ENCODE measurements at places on chromosomes 7 and 10.

DNA sequence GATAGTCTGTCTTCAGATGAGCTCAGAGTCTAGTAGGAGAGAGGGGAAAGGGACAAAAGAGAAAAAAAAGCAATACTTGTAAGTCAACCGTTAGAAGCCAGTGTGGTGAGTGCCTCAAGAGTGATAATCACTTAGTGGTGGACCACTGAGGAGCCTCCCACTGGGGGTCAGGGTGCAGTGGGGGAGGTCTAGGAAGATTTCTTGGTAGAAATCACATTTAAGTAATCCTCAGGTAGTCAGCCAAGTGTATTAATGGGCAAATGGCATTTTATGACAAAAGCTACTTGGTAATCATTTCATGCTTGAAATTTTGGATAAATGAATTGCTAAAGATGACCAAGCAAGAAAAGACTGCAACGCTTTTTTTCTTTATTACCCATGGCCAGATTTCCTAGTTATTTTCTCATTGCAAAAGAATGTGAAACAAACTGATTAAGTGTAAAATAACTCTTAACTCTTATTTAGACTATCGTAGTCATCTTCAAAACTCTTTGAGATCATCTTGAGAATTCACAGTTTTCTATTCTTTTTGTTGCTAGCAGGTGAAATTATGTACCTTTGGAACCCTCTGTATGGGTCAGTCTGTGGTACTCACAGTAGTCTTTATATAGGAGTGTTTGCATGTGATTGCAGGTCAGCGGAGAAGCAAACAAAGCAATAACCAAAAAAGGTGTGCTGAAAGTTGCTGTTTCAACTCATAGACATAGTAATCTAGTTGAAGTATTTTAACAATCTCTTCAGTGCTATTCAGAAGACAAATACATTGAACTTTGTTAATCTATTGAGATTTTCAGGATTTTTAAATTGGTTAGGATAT, 63.9 kb downstream of the PPP1R9A start:
- DNase-seq, result no peak

DNA sequence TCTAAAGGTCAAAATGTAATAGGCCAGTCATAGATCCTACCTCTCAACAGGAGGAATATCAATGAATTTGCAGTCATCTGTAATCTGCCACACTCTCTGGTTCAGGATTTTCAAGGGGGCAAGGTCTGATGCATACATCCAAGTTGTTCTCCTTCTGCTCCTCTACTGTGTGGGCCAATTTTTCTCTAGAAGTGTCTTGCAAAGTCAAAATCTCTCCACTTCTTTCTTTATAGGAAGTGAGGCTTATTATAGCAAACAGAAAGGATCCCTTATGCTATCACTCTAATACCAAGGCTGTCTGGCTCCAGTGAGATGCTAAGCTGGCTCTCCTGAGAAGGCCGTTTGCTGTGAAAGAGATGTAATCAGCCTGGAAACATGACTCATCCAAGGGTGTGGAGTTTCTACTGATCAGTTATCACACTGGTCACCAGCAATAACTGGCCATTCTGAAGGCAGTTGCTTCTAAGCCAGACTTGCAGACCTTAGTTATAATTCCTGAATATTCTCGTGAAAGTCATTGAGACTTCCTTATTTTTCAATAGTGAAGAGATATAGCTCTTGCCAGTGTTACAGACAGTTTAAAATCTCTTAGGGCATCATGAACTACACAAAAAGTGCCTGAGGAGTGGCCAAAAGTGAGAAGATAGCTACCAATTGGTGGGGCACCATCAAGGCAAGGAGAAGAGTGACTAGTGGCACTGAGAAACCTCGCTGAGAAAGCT, 43.2 kb upstream of the LRGUK start:
- DNase-seq, result no peak

DNA sequence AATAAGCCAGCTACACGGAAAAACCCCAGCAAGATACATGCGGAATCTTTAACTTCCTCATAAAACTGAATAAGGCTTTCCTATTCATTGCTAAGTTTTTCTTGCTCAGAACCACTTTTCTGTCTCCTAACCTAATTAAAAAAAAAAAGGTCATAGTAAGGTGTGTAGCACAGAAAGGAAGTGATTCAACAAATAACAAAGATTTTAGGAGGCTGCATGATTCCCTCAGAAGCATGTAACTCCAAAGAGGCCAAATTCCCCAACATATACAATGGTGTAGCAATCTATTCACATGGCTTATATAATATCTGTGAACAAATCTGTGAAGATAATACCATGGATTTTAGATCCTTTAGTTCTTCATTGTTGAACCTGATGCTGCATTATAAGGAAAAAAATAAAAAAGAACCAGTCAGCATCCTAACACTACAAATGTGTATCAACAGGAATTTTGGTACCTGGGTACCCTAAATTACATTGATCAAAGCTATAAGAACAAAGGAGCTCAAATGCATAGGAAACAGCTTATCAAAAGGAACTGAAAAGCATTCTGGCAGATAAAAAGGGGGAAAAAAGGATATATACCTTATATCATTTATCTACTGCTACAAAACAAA, 63.8 kb downstream of the IMMP2L start:
- DNase-seq, result no peak

GRCh38 chr7:151352512-151352911, 10.9 kb downstream of the NUB1 start:
- no peak for DNase-seq

GRCh38 chr7:233249-234035, 41.1 kb downstream of the FAM20C start:
- peak; percentile 14 for DNase-seq

GRCh38 chr7:11228515-11228914, 254.8 kb downstream of the PHF14 start:
- DNase-seq, result peak; percentile 58

DNA sequence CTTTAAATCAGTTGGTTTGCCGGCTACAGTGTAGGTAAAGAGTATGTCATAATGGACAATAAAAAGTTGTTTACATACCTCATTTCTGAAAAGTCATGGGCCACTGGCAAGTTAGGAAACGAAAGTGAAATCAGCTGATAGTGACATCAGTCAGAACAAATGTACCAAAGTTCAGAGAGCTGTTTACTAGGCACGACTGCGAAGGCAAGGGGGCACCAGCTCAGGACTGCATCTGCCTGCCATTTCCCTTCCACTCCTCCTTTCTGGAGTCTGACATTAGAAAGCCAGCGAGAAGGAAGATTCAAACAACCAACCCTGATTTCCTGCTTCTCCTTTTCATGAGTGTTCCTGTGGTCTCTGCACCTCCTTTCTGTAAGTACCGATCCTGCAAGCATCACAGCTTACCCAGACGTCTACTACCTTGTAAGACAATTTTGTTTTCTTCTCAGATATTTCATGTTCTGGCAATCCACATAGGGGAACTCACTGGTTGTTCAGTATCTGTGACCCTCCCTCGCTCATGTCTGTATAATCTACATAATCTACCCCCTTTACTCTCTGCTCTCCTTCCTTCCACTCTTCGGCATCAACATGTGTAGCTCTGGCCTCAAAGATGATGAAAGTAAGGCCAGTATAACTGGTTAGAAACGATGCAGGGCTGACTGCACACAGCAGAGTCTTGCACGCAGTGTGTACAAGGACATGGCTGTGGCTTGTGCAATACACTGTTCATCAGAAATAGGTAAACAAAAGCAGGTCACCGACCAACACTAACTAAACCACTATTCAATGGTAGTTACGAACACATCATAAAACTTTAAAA, at the start of gene TMEM140:
TMEM140 (plus strand) TSS at position 174 of the 823 bp plus-strand sequence. CDS start 16,370 bp downstream, outside the sequence.
- peak; percentile 62 for DNase-seq

DNA sequence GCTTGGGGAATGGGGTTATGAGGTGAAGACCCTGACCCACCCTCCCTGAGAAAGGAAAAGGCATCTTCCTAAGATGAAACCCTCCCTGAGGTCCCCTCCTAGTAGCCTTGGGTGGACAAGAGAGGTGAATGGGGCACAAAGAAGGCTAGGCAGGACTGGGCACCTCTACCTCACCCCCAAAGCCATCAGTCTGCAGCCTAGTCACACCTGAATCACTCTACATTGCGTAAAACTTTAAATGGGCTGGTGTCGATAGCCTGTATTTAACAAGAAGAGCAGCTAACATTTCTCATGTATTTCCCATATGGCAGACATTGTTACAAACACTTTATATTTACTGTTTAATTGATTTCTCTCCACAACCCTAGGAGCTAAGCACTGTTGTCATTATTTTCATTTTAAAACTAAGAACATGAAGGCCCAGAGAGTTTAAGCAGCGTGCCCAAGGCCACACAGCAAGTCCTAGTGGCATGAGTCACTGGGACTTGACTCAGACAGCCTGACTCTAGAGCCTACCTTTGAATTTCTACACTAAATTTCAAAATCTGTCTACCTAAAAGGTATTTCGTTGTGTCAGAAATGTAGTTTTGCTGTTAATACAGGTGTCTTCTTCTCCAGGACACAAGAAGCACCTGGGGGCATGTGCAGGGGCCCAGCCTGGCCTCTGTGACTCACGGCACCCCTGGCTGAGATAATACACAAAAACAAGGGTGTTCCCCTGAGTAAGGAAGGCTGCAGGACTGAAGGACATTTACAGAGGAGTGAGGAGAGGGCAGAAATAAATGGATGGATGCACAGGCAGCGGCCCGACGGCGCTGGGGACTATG, 3.4 kb downstream of the AOC1 start:
- DNase-seq, result no peak

DNA sequence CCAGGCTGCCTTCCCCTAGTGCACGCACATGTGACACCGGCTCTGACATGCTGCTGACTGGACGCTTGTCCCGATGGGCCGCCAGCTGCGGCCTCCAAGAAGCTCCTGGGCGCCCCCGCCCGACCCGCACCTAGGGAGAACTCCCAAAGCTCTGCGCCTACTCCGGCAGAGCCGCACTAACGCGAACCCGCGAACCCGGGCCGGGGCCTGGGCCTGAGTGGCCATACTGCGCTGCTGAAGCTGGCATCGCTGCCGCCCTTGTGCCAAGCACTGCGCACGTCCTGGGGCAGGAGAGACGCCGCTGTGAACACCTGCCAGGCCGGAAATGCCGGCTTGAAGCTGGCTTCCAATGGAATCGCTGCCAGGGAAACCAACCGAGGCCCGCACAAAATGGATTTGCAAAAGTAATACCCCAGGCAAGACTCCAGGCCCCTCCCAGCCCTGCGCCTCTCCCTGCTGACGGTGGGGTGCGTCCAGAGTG, 85.1 kb downstream of the WASHC2A start:
- no peak for DNase-seq

- DNase-seq, result no peak
Observed at GRCh38 chr7:151366166-151366879, 24.7 kb downstream of the NUB1 start.

DNA sequence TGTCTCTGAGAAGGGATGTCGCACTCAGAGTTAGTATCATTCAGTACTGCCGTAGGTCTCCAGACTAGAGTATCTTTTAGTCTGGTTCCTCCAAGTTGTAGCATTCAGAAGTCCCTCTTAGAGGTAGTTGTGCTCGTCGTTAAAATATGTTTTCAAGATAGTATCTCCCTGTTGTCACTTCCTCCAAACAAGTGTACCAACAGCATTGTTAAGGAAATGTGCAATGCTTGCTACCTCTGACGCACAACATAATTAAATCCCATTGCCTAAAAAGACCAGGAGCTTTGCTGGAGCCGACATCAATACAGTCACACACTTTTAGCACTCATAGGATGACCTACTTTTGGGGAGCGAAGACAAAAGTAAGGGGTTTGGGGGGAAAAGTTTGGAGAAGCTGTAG, 80.0 kb upstream of the STK17A start:
- DNase-seq, result no peak

DNA sequence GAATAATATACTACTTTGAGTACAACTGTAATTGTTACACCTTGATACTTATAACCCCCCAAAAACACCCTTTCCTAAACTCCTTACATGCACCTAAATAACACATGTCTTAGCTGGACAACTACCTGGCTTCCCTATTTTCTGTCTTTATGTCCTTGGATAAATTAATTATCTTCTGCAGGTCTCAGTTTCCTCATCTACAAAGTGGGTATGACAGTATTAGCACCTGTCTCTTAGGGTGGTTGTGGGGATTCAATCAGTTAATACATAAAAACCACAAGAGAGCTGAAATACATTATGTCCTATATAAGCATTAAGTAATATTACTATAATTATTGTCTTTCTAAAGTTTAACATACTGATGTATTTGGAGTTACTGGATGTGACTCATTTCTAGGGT, 10.8 kb downstream of the STEAP2 start:
- DNase-seq, result no peak

GRCh38 chr7:98211221-98211675, at the start of gene BHLHA15:
Gene BHLHA15 (plus strand): TSS chr7:98211439. CDS start chr7:98212310, 871 bp downstream.
- DNase-seq, result no peak

DNA sequence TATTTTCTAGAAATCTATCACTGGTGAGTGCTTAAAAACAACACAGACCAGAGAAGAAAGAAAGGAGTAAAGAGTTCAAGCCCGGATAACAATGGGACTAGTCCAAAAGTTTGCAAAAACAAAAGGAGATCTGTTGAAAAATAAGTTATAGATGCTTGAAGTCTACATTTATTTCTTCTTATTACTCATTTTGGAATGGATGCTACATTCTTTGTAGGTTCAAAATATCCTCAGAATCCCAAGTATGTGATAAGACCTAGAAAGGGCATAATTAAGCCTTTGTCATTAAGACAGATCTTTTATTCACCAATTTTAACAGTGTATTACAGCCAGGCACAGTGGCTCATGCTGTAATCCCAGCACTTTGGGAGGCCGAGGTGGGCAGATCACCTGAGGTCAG, 42.7 kb upstream of the ITGB8 start:
- no peak for DNase-seq

DNA sequence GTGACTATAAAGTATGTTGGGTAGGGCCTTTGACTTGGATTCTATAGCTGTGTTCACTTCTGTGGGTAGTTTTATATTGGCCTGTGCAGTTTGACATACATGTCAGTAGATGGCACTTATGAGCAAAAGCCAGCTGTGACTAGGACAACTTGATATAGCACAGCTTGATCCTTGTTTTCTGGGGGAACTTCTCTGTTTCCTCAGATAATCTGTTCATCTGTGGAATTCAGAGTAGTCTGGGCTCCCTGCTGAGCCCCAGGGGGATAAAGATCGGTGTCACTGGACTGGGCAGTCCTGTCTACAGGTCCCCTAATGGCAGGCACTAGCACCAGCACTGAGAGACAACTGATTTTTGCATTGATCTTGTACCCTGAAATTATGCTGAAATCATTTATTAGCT, 25.4 kb downstream of the CYP2C9 start:
- peak; percentile 42 for DNase-seq

DNA sequence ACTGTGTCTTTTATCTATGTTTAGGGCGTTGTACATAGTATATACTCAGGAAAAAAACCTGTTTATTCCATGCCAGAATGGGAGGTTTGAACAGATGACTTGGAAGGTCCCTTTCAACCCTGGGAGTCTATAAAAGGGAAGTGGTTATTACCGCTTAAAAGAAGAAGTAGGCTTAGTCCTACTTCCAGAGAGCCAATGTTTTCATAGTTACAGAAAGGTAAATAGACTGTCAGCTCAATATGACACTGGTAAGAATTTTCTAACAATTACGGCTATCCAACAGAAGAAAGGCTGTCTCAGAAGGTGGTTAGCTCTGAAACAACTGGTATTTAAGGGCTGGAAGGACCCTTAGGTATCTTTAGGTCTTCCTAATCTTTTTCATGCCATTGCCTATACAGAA, 1.1 kb upstream of the TFAM start:
- DNase-seq, result no peak

- DNase-seq, result no peak
Observed at GRCh38 chr7:116546054-116546453, 21.2 kb downstream of the CAV1 start.
